ENCODE measurements at places on chromosomes 4 and X.
A peak's percentile ranks its signal among the peaks of the same experiment; 100 is the strongest.

DNA sequence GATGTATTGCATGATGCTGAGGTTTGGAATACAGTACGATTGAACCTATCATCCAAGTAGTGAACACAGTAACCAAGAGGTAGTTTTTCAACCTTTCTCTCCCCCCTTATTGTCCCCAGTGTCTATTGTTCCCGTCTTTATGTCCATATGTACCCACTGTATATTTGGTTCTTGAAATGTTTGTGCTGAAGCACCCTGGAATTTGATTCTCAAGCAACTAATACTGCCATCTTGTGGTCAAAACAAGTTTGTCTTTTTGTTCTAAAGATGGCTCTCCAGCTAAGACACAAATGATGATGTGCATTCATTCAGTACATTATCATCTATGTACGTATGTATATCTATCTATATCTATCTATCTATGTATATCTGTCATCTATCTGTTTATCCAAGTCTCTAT lies 33.5 kb upstream of the DCX start:
- DNase-seq: peak; percentile 0

DNA sequence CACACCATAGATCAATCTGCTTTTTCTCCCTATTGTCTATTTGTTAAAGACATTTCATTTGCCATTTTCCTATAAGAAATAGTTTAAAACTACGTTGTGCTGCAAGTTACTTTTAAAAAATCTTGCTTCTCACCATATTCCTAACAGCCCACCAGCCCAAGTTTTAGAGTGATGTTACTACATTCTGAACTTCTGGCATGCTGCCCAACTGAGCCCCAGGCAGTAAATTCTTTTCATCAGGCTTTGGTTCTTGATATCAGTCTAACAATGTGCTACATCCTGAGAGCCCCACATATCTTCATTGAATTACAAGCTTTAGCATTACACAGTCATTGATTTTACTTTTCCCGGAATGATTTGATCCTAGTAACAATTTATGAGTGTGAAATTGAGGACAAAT lies 283.8 kb upstream of the IL1RAPL1 start:
- no peak for DNase-seq

- DNase-seq: peak; percentile 30
Measured at GRCh38 chr4:156970501-156971164, 966 bp downstream of the PDGFC start.

DNA sequence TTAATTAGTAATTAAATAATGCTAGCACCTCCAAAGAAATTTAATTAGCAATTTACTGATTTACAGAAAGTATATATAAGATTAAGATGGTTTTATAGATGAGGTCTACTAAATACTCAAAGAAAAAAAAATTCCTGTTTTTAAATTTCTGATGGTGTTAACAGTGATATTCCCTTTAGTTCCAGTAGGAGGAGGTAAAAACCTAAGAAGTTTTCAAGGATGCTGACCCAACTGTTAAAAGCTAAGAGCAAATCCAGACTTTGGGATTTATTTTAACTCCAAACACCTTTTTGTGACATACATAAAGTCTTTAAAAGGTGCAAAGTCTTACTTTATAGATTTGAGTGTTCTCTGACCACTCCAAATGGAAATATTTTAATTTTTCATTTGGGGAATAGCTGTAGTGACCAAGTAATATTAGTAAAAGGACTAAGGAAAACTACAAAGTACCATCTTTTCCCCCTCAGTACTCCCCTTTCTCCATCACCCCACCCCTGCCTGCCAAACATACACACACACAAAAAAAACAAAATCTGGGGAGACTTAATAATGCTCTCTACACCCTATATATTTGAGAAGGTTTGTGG lies 34.2 kb upstream of the CSN1S1 start:
- DNase-seq: no peak

GRCh38 chr4:2907226-2907625 lies 56.0 kb downstream of the NOP14 start:
- DNase-seq: no peak

- DNase-seq: no peak
Measured at GRCh38 chrX:34656467-34656841, 631 bp downstream of the TMEM47 start.

DNA sequence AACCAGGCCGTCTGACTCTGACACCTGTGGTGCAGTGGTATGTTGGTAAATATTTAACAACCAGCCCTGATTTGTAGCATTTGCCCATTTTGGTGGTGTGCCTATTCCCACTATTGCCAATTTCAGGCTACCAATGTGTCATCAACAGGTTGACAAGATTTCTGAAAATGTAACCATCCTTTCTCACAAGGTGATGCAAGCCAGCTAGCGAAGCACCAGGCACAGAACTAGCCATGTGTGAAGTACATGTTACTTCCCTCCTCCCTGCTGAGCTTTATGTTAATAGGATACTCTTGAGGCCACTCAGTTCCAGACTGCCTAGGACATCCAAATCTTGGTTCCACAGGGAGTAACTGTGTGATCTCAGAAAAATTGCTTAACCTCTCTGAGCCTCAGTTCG lies 7.2 kb upstream of the MAMLD1 start:
- no peak for DNase-seq

DNA sequence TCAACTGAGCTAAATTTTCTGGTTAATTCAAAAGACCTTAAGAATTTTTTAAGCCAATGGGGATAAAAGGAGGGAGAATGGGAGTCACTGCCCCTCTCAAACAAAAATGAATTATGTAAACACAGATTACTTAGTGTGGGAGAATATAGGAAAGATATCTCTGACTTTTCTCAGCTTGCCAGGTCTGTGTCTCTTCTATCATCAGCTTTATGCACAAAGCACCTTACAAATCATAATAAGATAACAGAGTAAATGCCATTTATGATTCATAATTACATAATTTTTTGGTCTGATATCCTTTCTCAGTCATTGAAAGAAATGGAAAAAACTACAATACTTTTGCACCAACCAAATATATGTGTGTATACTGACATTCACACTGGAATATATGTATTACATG lies 604.6 kb upstream of the FAM241A start:
- DNase-seq: no peak

GRCh38 chr4:154399259-154399974 lies 92.2 kb downstream of the DCHS2 start:
- peak; percentile 15 for DNase-seq

DNA sequence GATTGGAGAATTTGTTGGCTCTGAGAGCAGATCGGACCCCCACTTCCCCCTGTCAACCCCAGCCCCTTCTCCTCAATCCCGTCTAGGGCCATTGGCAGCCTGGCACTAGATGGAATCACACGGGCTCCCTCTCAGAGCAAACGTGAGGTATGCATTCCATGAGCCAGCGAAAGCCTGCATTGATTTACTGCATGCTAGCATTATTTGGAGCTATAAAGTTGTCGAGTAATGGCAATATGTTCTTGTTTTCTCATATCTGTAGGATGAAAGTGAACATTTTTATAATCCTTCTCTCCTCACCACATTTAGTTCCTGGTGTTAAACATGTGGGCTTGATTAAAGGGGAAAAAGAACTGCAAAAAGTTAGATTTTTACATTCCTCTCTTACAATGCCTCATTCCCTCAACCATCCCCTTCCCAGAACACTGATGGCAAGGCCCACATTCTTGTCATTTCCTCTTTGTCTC lies 159.2 kb downstream of the SPRY1 start:
- peak; percentile 26 for DNase-seq

- no peak for DNase-seq
Measured at GRCh38 chrX:29215251-29215650, 628.0 kb downstream of the IL1RAPL1 start.

GRCh38 chr4:184453365-184454160 lies 20.8 kb downstream of the IRF2 start:
- peak; percentile 80 for DNase-seq

DNA sequence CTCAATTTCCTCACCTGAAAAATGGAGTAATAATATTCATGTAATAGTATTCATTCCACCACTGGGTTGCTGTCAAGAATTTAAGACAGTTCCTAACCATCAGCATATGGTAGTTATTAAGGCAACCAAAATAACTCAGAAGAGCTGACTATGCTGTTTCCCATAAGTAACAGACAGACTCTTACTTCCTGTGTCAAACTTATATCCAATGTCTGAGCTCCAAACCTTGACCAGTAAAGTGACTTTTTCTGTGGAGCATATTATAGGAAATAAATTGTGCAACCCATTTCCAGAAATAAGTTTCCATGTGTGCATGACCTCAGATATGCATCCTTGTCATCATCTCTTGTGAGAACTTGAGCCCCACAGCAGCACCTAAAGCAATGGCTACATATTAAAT lies 78.8 kb downstream of the HADH start:
- DNase-seq: no peak

- peak; percentile 10 for DNase-seq
Measured at GRCh38 chr4:88661739-88662138, 35.9 kb downstream of the NAP1L5 start.

DNA sequence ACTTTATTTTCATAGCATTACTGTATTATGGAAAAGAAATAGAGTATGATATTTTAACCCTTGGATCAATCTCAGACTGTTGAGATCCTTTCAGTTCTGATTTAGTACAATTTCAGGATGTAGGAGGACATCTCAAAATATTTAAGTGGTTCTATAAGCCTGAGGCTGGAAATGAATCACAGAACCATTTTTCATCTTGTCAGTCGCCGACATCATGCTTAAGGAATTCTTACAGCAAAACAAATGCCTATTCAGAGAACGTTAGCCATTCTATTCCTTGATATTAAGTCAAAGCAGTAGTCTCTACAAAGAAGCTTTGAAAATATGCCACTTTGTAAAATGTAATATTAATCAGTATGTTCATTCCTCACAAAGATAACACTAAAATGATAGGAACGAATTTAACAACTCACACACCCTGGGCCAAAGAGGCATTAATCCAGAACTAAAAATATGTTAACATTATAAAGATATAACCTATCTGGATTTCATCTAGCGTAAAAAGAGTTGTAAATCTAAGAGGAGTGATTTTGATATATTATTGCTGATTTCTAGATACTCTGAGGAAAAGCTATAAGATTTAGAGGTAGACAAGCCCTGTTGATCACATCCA lies 152.0 kb downstream of the GASK1B start:
- DNase-seq: peak; percentile 48

- DNase-seq: peak; percentile 62
Measured at GRCh38 chr4:5474756-5475155, 233.6 kb downstream of the EVC2 start.

- no peak for DNase-seq
Measured at GRCh38 chr4:81811562-81812293, 340.0 kb upstream of the RASGEF1B start.

DNA sequence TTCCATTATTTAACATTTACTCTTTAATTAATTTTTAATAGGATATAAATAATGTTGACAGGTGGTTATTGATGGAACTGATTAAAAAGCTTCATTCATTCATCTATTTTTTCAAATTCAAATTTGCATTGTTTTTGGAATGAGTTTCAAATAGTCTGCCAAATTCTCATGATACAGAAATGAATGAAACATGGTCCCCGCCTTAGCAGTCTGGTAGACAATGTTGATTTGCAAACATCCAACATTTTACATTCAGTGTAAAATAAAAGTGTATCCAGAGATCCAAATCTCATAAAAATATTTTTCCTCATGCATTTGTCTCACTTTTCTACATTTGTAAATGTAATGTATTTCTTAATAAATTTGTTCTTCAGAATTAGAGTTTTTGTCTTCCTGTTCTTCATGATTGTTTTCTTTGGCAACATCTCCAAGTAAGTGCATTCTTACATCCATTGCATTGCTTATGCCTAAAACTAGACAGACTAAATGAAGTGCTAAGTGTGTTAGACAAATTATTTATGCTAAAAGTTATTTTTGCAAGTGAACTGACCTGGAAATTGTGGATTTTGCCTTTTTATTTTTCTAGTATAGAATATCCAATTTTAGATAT lies 142.3 kb downstream of the PCDH18 start:
- DNase-seq: no peak

- DNase-seq: no peak
Measured at GRCh38 chr4:74322301-74322700, 14.0 kb downstream of the EPGN start.

- no peak for DNase-seq
Measured at GRCh38 chr4:25993395-25994185, 79.6 kb downstream of the SMIM20 start.

DNA sequence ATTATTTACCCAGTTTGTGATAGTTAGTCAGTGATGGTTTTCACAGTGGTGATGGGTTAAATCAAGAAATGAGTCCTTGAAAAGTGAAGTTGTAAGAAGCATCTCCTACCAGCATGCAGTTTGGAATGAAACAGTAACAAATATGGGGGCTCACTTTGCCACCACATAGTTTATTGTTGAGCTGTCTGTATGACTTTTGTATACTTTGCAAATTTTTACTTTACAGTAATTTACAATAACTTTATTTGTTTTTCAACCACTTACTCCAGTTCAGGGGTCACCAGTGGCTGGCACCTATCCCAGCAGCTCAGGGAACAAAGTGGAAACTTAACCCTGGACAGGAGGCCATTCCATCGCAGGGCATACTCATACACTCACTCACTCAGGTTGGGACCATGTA lies 64.5 kb upstream of the ANKRD50 start:
- DNase-seq: no peak

- no peak for DNase-seq
Measured at GRCh38 chr4:173590697-173591096, 60.7 kb upstream of the HAND2 start.

- DNase-seq: no peak
Measured at GRCh38 chr4:183758758-183759447, 99.8 kb downstream of the TRAPPC11 start.
